Naive thymus-derived CD8-positive, alpha-beta T cell (primary cell): ENCODE measurements at places on chromosomes 5 and 9.
A peak's percentile ranks its signal among the peaks of the same experiment; 100 is the strongest.

DNA sequence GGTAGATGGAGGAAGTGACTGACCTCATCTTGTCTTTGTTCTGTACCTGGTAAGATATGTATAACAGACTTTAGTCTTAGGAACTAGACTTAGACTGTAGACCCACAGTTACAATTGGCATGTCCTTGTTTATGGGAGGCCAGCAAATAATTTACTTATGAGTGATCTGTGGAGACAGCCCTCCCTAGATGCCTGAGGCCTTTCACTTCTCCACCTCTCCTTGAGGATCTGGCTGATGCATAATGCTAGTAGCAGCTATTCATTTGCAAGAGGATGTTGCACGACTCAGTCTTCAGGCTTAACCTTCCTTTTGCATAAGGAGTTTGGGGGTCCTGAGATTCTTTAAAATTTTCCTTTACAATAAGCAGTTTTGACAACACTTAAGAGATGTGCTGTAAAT is 100.7 kb downstream of the YTHDC2 start:
- no peak for DNase-seq

DNA sequence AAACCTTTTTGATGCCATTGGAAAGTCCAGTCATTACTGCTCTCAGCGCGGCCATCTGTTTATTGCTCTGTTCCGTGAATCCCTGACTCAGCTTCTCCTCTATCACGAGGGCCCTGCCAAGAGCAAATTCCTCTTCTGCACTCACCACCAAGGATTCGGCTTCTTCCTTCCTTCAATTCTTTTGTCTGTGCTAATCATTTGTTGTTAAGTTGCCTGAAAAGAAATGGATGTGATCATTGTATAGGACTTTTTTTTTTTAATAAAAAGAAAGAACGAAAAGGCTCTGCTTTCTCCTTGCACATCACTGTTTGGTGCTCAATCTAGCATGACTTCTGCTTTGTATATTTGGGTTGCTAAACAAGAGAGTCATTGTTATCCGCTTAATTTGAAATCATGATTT is 128.7 kb upstream of the PIK3R1 start:
- no peak for DNase-seq

DNA sequence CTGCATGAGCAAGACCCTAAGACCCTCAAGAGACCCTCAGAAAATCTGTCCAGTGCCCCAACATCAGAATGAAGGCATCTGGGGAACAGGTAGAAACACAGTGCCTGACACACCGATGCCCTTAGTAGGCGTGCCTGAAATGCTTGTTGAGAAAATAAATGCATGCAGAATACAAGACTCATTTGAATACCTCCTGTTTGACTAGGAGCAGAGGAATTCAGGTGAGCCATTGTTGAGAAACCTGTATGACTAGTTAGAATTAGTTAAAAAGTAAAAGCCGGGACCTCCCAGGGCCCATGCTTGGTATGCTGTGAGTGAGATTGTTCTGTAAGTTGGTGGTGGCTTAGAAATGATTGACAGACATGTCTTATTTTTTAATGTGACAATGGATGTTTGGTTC is 55.0 kb downstream of the WWC1 start:
- DNase-seq = no peak

DNA sequence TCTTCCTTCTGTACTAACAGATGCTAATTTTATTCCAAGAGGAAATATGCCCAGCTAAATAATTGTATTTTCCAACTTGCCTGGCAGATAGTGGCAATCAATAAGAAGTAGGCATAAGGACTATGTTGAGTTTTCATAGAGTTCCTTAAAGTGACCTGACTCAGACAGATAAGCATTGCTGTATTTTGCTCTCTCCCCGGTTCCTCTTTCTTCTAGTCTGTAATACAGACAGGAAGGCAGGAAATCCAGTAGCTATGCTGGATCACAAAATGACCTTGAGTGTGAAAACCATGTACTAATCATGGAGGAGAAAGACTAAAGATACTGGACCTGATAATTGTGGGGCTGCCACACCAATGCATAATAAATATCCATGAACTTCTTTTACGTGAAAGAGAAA is 701.7 kb downstream of the CETN3 start:
- DNase-seq = no peak

DNA sequence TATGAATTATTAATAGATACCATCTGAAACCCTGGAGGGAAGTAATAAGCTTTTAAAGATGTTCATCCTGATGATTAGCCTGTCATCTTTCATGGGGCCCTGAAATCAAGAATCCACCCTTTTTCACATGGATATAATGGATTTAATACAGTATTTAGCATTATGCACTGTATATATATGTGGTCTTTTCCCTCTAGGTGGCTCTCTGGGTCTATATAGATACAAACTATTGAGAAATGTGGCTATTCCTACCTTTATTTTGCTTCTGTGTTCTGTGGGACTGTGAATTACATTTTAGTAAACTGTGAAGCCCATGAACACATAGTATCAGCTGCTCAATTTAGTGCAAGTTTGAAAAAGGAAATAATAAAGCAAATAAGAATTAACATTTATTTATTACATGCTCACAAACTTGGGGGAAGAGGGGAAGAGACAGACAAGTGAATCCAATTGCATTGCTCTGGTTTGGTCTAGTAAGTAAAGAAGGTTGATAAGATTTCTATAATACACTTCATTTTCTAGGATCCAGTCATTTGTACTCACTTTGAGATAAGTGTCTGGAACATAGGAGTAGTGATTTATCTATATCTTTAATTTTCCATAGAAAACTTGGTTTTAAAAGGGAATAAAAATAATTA is 112.2 kb downstream of the SCAMP1 start:
- no peak for DNase-seq

DNA sequence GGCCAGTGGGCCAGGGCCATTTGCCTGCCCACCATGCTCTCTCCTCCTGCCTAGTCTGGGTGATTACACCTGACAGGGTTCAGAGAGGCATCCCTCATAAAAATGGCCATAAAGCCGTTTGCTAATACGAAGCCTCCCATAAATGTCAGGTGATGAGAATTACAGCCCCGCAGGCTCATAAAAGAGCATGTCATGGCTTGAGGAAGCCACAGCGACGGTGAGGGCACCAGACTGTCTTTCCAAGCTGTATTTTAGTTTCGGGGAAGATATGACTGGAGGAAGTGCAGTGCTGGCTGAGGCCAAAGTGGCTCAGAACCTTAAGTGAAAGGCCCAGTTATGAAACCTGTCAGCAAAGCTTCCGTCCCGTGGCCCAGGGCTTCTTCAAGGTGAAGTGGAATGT is 18.5 kb upstream of the TCERG1 start:
- no peak for DNase-seq

- DNase-seq = no peak
Measured at GRCh38 chr5:149053072-149053695, 9.7 kb downstream of the SH3TC2 start.

GRCh38 chr9:4486176-4486575 is 4.1 kb upstream of the SLC1A1 start:
- peak; percentile 40 for DNase-seq

- DNase-seq = no peak
Measured at GRCh38 chr5:113447498-113448050, 12.8 kb upstream of the TSSK1B start.

- no peak for DNase-seq
Measured at GRCh38 chr9:97512966-97513560, 11.6 kb downstream of the TMOD1 start.

- no peak for DNase-seq
Measured at GRCh38 chr5:154227090-154227489, 36.6 kb downstream of the GALNT10 start.

GRCh38 chr9:126830827-126831226 is 26.0 kb downstream of the ZBTB43 start:
- DNase-seq = no peak

- DNase-seq = no peak
Measured at GRCh38 chr9:89473762-89474469, 24.0 kb downstream of the SEMA4D start.

- DNase-seq = no peak
Measured at GRCh38 chr5:142181547-142182163, 73.1 kb downstream of the NDFIP1 start.

DNA sequence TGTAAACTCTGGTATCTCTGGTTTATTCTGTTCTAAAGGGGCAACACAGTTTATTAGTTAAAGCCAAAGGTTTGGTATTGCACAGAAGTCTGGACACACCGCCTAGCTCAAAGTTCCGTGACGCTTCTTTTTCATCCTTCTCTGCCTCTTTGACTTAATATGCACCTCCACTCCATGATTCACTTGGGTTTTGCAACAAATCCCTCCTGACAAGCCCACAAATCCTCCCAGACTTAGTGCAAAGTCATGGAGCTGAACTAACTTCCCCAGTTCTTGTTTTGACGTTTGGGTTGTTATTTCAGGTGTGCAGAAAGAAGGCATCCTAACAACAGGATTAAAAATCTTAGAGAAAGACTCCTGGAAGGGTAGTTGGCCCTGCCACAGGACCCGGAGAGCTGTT is 441.6 kb upstream of the DMAC1 start:
- DNase-seq = no peak

DNA sequence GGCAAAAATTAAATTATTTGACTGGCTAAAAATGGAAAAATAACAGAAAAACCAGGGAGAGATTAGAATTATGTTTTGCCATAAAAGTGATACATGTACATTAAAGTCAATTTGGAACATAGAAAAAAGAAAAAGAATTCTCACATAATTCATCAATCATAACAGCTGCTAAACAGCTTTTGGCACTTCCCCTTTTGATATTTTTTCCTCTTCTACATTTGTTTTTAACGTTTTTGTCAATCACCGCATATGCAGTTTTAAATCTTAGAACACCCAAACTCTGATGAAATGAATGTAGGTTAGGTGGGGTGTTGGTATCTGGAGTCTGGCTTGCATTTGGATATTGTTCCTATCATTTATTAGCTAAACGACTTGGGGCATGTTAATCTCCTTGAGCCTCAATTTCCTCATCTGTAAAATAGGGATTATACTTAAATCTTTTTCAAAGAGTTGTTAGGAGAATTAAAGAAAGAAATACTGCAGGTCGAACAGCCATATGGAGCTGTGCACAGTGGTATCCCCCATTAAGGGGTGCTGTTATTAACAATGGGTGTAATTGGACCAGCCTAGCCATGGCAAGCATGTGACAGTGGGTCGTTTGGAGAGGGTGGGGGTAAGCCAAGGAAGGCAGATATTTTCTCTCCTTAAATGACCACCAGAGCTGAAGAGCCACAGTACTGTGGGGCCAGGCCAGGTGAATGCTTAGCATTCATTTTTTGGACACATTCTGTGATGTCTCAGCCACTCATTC is 22.6 kb downstream of the NPR3 start:
- DNase-seq = no peak

DNA sequence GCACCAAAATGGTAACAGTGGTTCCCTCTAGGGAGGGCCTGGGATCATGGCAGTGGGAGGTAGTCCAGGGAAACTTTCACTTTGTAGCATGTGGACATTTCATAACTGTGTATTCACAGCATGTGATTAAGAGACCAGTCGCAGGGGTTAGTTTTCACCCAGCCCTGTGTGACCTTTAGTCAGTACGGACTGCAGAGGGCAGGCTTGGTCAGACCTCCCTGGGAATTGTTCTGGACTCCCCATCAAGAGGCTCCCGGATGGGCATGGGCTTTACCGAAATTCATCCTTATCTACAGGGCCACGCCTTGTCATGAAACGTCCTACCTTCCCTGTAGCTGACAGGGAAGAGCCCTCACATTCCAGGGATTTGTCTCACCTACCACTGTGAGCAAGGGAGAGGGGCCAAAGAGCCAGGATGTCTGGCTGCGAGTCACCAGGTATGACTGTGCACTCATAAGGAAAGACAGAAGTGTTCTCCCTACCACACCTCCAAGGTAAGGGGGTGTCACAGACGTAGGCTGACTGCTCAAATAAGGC is 19.9 kb downstream of the GPX3 start:
- no peak for DNase-seq

DNA sequence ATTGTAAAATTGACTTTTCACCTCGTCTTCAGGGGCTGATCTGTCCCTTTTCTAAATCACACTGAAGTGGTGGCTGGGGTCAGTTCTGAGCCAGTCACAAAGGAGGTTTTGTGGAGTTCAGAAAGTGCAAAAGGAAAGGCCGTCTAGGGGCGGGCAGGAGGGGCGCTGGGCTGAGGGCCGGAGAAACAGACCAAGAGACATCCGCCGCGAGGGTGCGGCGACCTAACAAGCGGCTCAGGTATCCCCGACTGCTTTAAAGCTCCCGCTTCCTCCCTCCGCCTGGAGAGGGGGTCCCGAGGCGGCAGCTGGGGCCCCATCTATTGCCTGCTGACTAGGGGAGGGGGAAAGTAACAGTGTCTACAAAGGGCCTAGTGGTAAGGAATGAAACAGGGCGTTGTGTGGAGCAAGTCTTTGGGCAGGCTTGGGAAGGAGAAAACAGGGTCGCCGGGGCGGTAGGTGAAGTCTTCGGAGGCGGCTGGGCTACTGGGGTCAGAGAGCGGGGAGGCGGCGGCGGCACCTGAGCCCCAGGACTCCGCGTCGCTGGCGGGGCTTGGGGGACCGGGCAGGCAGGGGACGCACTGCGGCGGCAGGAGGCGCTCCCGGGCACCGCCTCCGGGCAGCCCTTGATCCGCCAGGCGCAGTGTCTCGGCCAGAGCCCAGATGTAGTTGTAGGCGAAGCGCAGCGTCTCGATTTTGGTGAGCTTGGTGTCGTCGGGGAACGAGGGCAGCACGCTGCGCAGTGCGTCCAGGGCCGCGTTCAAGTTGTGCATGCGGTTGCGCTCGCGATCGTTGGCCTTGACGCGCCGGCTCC is 950 bp downstream of the NEUROG1 start:
- no peak for DNase-seq

DNA sequence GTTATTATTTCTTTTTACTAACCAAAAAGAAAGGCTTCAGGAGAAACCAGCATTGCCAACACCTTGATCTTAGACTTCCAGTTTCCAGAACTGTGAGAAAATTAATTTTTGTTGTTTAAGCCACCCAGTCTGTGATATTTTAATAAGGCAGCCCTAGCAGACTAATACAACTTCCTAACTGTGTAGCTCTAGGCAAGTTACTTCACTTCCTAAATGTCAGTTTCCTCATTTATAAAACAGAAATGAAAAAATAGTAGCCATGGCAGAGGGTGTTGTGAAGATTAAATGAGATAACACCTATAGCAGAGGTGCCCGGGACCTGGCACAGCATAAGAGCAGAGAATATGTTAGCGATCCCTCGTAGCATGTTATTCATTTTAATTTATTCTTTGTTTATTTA is 66.6 kb upstream of the HAND1 start:
- no peak for DNase-seq

- DNase-seq = no peak
Measured at GRCh38 chr9:110638381-110638954, 30.1 kb upstream of the MUSK start.

GRCh38 chr9:27089706-27090105 is 19.3 kb upstream of the TEK start:
- no peak for DNase-seq

DNA sequence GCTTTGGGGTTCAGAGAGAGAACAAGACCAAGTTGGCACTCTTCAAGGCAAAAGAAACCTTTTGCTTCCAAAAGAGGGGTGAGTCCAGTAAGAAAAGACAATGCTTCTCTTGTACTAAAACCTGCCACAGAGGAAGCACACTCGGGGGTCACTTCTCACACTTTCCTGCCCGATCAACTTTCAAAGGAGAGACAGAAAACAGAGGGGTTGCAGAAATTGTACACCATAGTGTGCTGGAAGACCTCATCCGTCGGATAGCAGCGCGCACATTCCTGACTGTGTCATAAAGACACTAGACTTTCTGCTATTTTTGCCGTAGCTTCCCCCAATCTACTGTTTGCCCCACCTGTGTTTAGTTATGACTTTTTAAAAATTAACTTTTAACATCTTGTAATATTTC is 66.9 kb downstream of the OR2K2 start:
- no peak for DNase-seq

- DNase-seq = no peak
Measured at GRCh38 chr5:78923622-78923970, 61.5 kb downstream of the ARSB start.
